ENCODE measurements at places on chromosomes 1 and 21.
A peak's percentile ranks its signal among the peaks of the same experiment; 100 is the strongest.

DNA sequence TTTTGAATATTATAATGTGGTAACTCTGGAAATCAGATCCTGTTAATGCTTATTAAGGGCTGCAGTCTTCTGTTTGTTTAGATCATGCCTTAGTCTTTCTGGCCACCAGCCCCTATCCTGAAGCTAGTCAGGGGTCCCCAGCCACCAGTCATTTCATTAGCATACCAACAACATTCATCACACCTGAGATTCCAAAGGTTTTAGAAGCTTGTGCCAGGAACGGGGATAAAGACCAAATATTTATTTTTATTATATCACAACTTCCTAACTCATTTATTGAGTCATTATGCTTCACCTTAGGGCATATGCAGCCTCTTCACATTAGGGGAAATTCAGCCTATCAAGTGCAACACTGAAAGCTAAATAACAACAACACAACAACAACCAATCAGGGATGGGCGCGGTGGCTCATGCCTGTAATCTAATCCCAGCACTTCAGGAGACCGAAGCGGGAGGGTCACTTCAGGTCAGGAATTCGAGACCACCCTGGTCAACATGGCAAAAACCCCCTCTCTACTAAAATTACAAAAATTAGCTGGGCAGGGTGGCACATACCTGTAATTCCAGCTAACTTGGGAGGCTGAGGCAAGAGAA is 2.9 kb upstream of the PSEN2 start:
- DNase-seq: no peak

DNA sequence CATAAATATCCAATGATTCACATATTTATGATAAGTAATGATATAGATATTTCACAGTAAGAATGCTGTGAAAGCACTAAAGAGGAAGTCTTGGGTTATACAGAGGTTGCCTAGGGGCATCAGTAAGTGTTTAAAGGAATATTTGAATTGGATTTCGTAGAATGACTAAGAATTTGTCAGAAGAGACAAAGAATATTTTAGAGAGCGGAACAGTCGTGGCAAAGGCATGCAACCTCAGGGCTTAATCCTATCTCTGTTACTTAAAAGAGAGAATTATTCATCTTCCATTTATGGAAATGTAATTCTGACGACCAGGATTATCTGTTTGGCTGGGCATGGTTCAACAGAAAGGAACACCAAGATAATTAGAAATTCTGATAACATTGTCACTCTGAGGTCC is 171.9 kb upstream of the NR5A2 start:
- DNase-seq: no peak

GRCh38 chr21:35057428-35057827 is 8.3 kb upstream of the RUNX1 start:
- no peak for DNase-seq

GRCh38 chr1:224507771-224508523 is 73.3 kb upstream of the WDR26 start:
- DNase-seq: no peak

- no peak for DNase-seq
Observed at GRCh38 chr1:33443080-33443704, 12.3 kb upstream of the PHC2 start.

DNA sequence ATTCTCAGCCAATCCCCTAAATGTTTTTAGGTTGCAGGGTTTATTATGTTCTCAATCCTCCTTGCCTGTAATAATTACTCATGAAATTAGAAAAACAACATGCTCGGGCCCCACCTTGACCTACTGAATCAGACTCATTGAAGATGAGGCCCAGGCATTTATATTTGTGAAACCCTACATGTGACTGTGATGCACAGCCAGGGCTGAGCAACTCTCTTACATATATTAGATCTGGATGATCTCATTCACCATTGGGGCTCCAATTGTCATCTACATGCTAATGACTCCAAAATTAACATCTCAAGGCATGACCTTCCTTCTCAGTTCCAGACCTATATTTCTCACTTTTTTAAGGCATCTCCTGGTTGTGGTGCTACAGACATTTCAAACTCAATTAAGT is 103.3 kb downstream of the WDR3 start:
- DNase-seq: no peak

DNA sequence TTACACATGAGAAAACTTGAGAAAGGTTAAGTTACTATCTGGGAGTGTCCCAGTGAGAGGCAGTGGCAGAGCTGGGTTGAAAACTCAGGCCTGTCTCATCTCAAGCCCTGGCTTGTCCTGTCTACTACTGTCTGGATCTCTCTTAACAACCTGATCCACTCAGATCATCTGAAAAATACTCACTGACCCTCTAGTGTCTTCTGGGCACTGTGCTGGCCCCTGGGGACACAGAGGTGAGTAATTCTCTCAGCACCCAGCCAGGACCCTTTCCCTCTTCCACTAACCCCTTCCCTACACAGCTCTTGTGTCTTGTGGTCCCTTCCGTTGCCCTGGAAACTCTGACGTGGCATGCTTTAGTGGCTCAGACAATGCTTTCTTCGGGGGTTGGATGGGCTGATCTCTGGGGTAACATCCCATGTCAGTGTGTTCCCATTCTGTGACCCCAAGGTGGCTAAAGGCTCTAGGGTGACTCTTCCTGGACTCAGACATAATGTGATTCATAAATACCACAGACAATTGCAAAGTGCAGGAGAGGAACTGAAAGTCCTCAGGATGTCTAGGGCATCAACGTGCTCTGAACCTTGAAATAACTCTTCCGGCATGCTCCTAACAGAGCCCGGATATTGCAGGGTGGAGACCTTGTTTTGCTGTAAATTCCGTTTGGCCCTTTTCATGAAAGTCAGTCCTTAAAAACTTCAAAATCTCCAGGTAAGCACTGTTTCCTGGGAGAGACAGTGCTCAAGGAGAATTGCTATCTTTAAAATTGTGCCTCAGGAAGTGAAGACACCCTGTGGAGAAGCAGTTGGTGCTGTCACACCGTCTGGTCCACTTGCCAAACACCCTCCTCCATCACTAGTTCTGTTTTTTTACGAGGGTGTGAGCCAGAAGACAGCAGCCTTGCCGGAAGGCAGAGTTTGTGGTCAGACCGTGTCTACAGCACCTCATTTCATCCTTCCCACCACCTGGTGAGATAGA is 4.0 kb downstream of the SHISAL2A start:
- peak; percentile 63 for DNase-seq

GRCh38 chr1:20212685-20213331 is 26.5 kb upstream of the PLA2G2C start:
- DNase-seq: peak; percentile 61

DNA sequence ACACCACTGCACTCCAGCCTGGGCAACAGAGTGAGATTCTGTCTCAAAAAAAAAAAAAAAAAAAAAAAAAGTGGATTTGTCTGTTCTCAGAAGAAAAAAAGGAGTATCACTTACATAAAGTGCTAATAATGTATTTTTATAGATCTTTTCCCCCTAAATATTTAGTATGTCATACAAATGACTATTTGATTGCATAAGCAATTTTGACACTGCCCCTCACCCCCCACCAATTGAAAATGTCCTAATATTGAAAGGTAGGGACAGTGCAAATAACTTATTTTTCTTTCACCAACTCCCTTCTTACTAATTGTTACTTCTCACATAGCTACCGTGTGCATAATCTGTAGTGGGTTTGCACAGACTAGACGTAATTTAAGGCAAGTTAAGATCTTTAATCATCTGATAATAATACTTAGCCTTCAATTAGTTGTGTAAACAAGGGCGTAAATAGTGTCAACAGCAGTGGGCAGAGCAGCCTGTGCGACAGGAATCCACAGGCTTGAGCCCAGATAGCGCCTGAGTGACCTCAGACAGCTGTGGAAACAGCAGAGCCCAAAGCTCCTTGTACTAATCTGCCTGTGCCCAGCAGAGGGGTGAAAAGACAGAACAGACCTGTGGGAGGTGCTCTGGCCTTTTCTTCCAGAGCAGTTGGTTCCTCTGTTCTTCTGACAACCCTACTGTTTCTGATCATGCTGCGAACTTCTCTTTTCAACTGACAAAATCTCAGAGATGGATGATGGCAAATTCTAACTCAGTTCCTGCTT is 4.5 kb upstream of the IER5 start:
- DNase-seq: peak; percentile 74

GRCh38 chr1:103496014-103496635 is 29.4 kb upstream of the RNPC3 start:
- DNase-seq: no peak

- DNase-seq: peak; percentile 28
Observed at GRCh38 chr1:93995837-93996536, 86.8 kb upstream of the GCLM start.

DNA sequence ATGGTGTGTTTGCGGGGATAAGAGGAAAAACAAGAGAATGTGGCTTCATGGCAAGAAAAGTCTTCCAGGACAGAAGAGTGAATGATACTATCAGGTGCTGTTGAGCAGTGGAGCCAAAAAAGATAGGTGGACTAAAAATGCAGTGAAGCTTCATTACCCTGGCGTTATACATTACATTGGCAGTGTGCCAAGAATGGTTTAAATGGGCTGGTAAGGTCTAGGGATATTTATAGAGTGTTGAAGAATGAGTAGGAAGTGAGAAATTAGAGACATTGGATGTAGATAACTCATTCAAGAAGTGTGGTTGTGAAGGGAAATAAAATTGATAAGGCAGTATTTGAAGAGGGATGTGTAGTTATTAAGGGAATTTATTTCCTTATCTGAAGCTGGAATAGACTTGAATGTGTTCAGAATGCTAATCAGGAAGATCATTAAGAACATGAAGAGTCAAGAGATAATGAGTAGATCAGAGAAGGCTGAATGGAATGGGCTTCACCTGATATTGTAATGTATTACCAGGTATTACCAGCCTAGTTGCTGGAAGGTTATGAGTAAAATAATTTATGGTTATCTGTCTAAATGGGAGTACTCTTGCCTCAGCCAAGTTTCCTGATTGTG is 72.7 kb downstream of the MAST2 start:
- no peak for DNase-seq
